ENCODE measurements at places on chromosomes 16 and 17. TPM values are rescaled to one million over a fixed set of nuclear protein-coding genes. Genes with fewer than 3 reads are reported as not detected.

- DNase-seq: peak; percentile 72
Observed at GRCh38 chr17:17859909-17860765, 23.4 kb upstream of the SREBF1 start.

GRCh38 chr16:4315186-4316107, at the start of gene GLIS2:
TSS of gene GLIS2 (plus strand) at chr16:4316067. CDS start at chr16:4332281, 16,214 bp downstream.
- DNase-seq: no peak

DNA sequence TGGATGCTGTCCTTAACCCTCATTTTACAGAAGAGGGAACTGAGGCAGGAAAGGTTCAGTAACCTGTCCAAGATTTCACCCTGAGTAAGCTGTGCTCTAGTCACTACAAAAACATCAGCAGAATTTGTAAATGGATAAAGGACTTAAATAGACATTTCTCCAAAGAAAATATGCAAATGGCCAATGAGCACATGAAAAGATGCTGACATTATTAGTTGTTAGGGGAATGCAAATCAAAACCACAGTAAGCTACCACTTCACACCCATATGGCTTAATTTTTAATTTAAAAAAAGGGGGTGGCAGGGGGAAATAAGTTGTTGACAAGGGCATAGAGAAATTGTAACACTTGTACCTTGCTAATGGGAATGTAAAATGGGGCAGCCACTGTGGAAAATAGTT, 51.4 kb downstream of the C17orf67 start:
- DNase-seq: no peak

GRCh38 chr17:44436336-44436735, 46.9 kb upstream of the ITGA2B start:
- no peak for DNase-seq

- peak; percentile 67 for DNase-seq
Observed at GRCh38 chr17:32927724-32928585, at the start of gene TMEM98. TSS of gene TMEM98 (plus strand) at chr17:32928153. CDS start at chr17:32931529, 3,376 bp downstream.

- DNase-seq: no peak
Observed at GRCh38 chr17:43662413-43663141, 855 bp upstream of the MEOX1 start.

- DNase-seq: no peak
Observed at GRCh38 chr17:44636562-44636961, 19.7 kb upstream of the MEIOC start.

DNA sequence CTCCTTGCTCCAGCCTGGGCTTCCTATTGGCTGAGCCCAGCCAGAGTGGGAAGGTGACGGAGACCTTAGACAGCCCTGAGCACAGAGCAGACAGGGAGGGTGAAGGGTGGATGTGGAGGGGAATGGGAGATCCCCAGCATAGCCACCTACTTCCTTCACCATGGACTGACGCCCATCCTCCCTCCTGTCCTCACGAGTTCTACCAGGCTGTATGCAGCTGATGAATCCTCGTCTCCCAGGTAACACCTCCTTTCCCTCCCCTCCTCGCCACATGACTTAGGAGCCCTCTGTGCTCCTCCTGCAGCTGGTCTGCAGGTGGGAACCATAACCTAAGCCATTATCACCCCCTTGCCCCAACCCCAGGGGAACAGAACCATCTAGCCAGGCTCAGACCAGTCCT, 9.0 kb upstream of the CRHR1 start:
- no peak for DNase-seq

GRCh38 chr17:50289278-50289677, 15.0 kb downstream of the TMEM92 start:
- DNase-seq: no peak

- DNase-seq: no peak
Observed at GRCh38 chr16:1874854-1875253, 2.9 kb upstream of the MEIOB start.

DNA sequence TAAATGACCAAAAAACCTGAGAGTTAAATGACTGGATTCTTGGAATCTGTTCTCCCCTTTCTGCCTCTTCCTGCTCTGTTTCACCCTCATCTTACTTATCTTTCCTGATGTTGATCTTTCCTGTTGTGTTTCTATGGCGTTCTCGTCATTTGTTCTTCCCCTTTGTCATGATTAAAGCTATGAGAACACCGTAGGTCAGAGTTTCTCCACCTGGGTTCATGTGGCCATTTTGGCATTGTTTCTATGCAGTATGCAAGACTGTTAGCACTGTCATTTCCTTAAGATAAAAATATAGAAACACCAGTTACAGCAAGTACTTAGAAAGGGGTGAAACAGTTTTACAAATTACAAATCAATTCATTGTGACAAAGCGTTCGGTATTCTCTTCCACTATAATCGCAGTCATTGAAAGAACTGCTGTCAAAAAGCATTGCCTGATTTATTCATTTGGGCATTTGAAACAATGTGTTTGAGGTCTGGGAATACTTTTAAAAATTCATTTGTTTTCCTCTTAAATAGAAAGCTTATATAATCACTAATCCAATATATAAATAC, 166.0 kb downstream of the PHKB start:
- no peak for DNase-seq

- no peak for DNase-seq
Observed at GRCh38 chr17:39872751-39873150, 4.7 kb downstream of the ZPBP2 start.

DNA sequence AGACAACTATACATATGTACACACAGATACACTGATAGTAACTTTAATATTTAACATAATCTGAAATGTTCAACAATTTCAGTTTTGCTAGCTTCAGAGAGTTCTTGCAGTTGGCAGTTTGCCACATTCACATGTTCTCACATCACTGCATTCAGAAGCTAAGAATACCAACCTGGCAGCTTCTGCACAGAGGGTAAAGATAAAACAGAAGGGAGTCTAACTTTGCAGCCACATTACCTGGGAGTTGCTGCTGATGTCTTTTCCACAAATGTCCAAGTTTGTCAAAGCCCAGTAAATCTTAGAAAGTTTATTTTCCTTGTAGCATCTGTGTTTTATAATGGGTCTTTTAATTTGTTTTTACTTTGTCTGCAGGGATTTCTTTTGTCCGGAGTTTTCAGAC, 332.0 kb downstream of the BCAS3 start:
- DNase-seq: no peak

DNA sequence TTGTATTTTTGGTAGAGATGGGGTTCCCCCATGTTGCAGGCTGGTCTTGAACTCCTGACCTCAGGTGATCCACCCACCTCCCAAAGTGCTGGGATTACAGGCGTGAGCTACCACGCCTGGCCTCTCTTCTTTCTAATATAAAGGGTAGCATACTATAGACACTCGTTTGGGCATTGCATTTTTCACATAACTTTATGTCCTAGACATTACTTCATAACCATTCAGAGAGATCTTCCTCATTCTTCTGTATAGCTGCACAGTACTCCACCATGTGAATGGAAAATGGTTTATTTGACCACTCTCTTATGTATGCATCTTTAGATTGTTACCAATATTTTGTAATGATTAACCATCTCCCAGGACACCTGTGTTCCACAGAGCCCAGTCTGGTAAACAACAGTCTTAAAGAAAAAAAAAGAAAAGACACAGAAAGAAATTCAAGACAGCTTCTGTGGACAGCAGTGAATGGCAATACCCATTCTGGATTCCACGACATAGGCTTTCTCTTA, 42.1 kb downstream of the TK2 start:
- DNase-seq: no peak

DNA sequence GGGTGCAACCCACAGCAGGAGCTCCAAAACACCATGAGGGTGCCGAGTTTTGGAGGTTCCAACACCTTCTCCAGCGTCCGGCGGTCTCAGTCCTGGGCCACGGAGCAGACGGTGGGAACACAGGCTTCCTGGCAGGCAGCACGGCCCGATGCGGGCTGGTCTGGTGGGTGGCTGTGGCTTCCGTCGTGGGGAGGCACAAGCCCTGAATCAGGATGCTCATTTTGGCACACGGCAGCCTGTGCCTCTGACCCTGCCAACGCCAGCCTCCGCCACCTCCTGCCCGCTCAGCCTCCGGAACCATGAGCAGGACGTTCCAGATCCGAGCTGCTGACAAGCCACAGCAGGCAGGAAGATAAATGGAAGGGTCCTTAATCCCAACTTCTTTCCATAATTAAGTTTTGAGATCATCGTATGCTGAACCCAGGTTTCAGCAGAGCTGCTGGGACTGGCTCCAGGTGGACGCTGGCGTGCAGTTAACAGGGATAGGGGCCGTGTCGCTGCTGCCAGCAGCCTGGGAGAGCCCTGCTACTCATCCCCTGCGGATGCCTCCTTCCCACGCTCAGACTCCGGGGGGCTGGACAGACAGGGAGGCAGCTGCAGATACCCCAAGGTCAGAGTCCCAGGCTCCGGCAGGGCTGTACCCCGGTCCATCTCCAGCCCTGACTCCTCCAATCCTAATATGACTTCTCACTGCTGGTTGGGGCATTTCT, 136.6 kb downstream of the ENGASE start:
- no peak for DNase-seq

- DNase-seq: no peak
Observed at GRCh38 chr16:62035115-62036092, 834 bp downstream of the CDH8 start.

DNA sequence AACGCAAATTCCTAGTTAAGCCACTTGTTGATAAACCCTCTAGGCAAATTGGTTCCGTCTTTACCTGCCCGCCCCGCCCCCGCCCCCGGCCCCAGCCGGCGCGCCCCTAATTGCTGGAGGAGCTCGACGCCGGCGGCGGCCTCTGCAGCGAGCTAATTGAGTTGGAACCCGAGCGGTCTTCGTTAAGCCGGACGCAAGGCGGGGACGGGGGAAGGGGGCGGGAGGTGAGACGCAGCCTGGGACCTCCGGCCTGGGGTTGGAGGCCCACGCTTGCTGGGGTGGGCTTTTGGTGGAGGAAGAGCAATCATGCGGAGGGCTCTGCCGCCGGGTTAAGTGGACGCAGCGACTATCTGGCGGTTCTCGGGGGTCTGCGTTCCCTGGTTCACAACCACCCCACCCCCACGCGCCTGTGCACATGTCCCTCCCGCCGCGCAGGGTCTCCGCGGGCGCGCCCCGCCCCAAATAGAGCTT, 12.7 kb upstream of the FOXF1 start:
- DNase-seq: no peak

DNA sequence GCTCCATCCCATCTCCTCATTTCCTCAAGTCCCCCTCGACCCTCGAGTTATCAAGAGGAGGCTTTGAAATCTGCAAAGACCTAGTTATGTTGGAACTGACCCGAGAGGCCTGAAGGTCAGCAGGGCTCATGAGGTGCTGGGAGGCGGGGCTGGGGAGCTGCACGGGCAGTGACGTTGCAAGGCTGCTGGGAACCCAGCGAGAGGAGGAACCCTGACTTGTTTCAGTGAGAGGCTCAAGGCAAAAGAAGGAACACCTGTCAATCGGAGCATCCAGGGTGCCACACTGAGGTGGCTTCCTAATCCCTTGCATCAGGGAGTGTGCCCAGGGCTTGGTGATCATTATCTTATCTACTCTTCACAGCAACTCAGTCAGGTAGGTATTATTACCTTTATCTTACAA, 86.9 kb downstream of the CDH11 start:
- no peak for DNase-seq

DNA sequence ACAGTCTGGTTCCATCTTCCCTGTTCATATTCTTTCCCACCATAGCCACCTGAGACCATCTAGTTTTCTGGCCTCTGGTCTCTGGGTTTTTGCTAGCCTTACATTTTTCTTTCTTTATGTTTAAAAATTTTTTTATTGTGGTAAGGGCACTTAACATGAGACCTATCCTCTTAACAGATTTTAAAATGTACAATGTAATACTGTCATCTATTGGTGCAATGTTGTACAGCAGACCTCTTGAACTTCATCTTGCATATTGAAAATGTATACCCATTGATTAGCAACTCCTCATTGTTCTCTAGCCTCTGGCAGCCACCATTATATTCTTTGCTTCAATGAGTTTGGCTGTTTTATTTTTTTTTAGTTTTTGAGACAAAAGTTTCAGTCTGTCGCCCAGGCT, 39.2 kb downstream of the ITGAM start:
- DNase-seq: no peak

- no peak for DNase-seq
Observed at GRCh38 chr16:86618431-86619238, 40.3 kb downstream of the FOXL1 start.

DNA sequence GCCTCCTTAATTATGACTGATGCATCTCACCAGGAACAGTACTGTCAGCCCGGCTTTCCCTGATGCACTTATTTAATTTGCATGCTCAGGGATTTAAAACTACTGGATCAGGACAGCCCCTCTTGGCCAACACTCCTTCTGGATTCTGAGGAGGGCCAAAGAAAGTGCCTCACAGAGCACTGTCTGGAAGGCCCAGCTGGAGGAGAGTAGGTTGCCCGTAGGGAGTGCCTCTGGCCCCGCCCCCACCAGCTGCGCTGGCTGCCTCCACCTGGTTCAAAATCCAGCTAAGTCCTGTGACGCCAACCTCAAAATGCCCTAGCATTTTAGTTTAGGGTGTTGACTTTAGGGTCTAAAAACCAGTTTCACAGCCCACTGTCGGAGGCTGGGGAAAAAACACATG, 49.4 kb upstream of the SREBF1 start:
- no peak for DNase-seq

- peak; percentile 45 for DNase-seq
Observed at GRCh38 chr17:79391376-79392233, 219.2 kb downstream of the RBFOX3 start.

DNA sequence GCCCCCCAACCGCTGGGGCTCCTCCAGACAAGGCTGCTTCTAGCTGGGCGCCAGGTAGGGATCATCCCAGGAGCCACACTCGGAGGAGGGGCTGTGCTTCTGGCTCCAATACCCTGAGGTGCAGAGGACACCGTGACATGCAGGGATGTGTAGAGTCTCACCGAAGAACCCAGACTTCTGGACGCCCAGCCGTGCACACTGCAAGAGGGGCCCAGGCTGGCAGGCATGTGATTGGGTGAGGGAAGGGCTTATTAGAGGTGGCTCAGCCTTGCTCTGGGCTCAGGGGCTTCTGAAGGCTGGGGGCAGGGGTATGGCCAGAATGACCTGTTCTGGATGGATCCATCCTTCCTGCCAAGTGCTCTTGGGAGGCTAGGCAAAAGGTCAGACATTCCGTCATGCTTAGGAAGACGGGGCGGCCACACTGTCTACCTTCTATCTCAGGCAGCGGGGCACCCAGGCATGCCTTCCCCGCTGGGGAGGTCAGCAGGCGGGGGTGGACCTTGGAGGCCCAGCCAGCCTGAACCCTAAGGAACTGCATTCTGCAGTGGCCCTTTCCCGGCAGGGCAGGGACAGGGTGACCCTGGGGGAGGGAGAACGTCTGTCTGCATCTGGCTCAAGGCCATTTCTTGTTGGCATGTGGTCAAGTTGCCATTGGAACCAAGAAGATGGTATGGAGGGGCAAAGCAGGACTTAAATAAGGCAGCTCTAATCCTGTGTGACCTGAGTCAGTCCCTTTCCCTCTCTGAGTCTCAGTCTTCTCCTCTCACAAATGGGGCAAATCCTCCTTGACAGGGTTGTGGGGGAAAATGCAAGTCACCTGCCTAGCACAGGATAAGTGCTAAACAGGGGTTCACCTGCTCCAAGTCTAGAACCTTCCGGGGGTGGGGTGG, 5.8 kb upstream of the ADGRG1 start:
- peak; percentile 40 for DNase-seq

GRCh38 chr17:57397402-57397801, 141.1 kb downstream of the MSI2 start:
- DNase-seq: no peak

- peak; percentile 77 for DNase-seq
Observed at GRCh38 chr17:56908001-56908542, 5.8 kb downstream of the TRIM25 start.

NPW gene
- total RNA-seq: 1.9 TPM

RCVRN gene
- total RNA-seq: 0.28 TPM

NLK gene
- total RNA-seq: 22.6 TPM

KAT8 gene
- total RNA-seq: 76.0 TPM

CTRL gene
- total RNA-seq: 0.89 TPM

ADAT1 gene
- total RNA-seq: 35.9 TPM

OR4D1 gene
- total RNA-seq: not detected

SGCA gene
- 4.7 TPM for total RNA-seq

OR1A1 gene
- not detected for total RNA-seq

TBC1D3D gene
- total RNA-seq: 0.58 TPM

ASPHD1 gene
- total RNA-seq: 2.0 TPM

All from left colon (tissue), 2 donors.